NCI-H1105 (cell line): ENCODE measurements at places on chromosomes 2 and 18.

DNA sequence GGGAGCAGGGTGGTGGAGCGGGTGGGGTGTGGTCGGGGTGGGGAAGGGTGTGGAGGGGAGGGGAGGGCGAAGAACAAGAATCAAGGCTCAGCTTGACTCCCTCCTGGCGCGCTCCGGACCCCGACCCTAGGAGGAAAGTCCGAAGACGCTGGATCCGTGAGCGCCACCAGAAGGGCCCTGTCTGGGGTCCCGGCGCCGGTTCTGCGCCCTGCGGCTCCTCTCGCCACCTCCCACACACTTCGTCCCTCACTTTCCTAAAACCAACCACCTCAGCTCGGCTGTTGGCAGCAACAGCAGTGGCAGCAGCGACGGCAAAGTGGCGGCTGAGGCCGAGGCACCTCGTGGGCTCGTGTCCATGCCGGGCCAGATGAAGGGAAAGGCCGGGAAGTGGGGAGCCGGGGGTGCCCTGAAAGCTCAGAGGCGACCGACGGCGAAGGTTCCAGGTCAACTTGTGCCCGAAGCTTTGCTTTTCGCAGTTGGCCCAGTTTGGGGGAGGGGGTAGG lies 2.1 kb downstream of the KLHL14 start:
- DNase-seq: no peak

DNA sequence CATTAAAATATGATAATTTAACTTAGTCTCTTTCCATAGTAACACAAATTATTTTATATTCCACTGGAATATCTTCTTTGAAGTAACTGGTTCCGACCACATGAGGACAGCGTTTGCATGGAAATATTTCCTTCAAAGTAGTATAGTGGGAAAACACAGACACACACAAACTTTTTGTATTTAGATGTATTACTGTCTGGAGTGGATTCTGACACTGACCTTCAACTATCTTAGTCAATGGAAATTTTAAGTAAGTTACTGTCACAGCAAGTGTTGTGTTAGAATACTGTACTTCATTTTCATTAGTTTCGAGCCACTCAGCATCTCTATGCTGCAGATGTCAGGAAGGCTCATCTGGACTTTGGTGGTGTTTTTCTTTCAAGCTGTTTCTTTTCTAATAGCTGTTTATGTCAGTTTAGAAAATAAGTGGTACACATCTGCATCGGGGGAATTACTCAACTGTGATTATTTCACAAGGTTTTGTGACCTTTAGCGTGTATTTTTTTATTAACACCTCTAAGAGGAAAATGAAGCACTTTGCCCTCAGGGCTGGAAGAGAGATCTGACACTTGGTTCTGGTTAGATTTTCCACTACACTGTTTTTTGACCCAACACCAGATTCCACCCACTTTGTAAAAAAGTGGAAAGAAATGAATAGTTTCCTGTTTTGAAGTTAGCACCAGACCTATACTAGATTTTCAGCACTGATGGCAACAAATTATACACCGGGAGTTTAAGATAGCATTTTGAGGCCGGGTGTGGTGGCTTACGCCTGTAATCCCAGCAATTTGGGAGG lies 18.9 kb upstream of the THOC1 start:
- DNase-seq: no peak

GRCh38 chr2:57050007-57050406 lies 866.2 kb downstream of the CCDC85A start:
- DNase-seq: no peak

DNA sequence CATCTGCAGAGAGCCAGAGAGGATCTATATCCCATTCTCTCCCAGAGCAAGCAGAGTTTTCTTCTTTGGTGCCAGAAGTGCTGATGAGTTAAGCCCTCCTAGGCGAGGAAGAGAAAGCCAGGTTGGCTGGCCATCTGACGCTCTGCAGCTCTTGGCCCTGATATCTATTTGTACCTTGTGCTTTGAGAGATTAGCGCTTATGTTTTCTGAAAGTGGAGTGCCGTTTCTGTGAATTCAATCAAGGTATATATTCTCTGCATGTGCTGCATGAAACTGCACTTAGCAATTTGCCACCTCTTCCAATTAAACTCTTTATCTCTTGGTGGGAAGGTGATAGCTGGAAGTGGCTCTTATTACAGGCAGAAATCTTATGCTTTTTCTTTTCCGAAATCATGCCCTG lies 177.5 kb downstream of the LPIN1 start:
- no peak for DNase-seq

DNA sequence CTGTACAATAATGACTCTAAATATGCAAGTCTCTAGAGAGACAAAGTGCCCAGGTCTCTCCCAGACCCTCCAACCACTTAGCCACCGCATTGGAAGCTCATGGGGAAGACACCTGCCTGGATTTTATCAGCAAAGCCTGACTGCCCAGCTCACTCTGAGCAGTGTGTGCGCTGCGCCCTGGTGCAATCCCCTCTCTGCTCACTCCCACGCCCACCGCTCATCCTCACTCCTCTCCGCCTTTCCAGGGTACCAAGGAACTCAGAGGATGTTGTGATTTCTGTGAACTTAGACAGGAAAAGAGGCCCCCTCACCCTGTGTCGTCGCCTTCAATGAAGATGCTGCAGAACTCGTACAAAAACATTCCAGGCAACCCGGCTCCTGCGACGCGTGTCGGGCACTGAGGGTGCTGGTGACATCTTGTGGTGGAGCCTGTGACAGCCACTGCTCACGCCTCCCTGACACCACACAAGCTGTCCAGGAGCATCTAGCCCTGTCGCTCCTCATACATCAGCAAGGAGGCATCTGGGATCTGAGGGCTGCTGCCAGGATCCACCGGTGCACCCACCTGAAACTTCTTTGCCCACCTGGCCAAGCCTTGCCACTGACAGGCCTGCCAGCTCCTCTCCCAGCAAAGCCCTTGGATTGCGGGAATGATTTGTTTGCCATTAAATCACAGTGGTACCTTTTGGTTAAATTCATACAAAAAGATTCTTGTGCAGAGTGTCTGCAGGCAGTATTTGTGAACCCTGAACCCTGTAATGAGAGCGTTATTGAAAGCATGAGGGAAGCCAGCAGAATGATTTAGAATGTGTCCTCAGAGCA lies 220.4 kb downstream of the ZNF516 start:
- DNase-seq: no peak

DNA sequence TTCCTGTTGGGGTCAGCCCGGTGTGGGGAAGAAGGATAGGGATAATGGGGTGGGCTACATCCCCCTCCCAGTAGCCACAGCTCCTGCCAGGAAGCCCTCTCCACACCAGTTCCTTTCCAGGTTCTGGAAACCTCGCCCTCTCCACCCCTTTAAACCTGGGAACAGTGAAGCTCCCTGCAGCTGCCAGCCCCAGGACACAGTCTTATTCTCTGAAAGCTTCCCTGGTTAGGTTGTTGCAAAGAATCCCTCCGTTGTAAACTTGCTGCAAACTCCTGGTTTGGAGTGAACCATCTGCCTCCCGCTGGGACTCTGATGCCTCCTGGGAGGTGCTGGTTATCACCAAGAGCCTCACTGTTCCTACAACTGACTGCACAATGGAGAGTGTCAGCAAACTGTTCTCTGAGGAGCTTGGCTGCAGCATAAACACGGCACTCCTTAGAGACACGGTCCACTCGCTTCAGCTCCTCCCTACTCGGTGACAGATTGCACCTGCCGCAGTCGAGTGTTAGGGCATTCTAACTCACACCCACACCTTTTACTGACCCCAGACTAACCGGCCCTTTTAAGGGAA lies 261.8 kb upstream of the RAB6C start:
- DNase-seq: no peak

DNA sequence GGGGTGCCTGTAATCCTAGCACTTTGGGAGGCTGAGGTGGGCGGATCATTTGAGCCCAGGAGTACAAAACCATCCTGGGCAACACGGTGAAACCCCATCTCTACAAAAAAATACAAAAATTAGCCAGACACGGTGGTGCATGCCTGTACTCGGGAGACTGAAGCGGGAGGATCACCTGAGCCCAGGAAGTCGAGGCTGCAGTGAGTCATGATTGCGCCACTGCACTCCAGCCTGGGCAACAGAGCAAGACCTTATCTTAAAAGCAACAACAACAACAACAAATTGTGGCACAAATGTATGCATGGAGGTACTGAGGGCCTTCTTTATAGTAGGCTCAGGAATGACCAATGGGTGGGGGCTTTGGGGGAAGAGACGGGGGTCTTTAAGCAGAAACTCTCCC lies 38.5 kb downstream of the HPCAL1 start:
- no peak for DNase-seq

DNA sequence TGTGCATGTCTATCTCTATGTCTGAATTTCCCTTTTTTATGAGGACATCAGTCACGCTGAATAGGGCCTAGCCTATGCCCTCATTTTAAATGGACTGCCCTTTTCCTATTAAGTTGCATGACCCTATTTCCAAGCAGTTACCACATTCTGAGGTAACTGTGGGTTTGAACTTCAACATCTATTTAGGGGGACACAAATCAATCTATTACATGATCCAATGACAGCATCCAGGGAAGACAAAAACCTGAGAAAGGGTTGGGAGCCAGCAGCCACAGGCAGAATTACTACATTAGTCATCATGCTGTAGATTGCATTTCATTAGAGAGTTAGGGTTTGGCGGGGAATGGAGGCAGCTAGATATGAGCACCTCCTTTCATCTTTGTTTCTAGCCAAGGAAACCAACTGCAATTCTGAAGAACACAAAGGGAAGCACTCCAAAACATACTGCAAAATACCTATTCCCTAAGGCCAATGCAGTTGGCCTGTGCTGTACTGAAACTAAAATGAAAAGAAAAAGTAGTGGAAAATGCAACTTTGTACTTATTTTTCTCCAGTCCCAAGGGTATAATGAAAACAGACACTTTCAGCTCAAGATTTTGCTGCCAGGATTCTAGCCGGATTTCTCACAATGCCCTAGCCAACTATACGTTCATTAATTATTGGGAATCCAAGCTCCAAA lies 40.4 kb upstream of the C1D start:
- no peak for DNase-seq

- peak; percentile 76 for DNase-seq
These were observed 96.7 kb downstream of the GAREM1 start for GRCh38 chr18:32373995-32374394.

DNA sequence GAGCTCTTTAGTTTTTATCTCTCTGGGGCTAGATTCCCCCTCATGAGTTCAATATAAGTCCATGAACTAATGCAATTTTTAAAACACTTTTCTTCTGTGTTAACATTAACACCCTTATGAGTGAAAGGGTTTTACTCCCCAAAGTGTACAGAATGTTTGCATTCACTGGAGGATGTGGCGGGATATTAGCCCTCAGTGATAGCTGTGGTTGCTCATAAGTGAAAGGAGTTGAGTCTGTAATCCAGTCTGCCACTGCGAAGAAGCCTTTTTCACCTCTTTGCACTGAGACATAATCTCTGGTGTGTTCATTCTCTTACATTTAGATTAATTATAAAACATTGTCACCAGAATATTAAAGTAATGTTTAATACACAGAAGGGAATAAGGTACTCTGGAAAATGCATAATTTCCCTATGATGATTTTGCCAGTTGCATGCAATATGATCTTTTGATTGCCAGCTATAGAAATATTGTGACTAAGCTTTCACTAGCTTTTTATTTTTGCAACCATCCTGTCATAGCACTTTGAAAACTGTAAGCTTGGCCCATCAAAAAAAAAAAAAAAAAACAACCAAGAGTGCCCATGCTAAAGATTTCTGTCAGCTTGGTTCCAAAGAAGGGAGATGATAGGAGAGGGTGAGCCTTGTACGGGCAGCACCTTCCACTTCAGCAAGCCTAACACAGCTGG lies 113.2 kb downstream of the BCL11A start:
- DNase-seq: no peak

GRCh38 chr18:56067969-56068671 lies 480.1 kb upstream of the TCF4 start:
- peak; percentile 4 for DNase-seq

GRCh38 chr18:44828080-44828479 lies 147.4 kb downstream of the SETBP1 start:
- no peak for DNase-seq

DNA sequence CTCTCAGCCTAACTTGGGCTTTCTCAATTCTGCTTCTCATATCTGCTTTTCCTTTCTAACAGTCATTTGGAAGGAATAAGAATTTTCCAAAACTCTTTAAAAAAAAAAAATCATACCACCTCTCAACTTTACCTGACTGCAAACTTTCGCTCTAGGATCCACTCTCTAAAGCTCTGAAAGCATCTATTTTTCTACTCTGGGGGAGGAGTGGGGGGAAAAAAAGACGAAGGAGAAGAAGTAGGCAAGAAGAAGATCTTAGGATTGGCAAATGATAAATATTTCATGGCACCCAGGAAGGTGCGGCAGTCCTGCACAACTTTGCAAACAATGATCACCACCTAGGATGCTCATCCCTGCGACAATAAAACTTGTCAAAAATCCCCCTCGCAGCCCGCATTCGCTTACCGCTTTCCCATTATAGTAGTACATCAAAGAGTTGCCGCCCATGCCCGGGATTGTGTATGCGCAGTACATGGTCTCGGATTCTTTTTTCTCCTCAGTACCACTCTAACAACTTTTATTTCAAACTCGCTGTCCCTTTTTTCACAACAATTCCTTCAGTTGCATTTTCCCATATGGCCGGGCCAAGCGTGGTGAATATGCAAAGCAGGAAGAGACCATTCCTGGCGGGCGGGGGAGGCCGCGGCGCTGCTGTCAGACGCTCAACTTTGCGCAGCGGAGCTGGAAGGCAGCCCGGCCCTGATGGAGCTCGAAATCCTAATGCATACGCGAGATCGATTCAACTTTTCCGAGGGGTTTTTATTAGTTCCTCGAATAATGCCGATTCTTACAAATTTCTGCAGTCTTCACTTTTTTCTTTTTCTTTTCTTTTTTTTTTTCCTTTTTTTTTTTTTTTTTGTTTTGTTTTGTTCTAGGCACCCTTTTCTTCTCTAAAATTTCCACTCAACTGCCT lies 266.5 kb downstream of the TCF4 start:
- peak; percentile 95 for DNase-seq

DNA sequence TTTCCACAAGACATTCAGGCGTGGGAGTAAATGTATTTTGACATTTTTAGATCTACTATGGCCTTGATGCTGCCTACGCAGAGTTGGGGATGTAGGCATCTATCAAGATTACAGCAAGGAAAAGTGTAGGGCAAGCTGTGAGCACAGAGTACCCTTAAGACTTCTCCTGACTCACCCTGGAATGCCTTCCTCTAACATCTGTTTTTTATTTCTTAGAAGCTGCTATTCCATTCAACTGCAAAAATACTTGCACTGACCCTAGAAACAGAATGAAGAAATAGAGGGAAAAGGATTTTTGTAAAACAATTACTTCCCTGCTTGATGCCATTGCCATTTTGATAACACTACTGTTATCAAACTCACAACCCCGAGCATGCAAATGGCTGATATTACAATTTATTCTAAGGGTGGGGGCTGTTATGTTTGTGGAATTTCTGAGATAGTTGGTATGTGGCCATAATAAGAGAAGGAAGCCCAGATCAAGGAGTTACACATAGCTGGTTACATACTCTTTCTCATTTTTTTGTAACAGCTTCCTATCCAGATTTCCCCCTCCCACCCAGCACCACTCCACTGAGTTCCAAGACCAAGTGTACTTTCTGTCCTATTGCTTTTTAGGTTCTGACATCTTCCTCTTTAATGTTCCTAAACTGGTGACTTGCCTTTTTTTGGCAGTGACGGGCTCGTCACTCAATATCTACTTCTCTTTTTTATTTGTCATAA lies 6.0 kb upstream of the ROCK1 start:
- DNase-seq: no peak

- peak; percentile 45 for DNase-seq
These were observed 55.3 kb upstream of the HK2 start for GRCh38 chr2:74778381-74779264.
